ENCODE measurements at places on chromosomes 12 and 14. TPM values are rescaled to one million over a fixed set of nuclear protein-coding genes. Genes with fewer than 3 reads are reported as not detected.

GLT8D2 gene
- 3.0 TPM for polyA plus RNA-seq

AMDHD1 gene
- 0.72 TPM for polyA plus RNA-seq

GPD1 gene
- polyA plus RNA-seq = 18.1 TPM

RPGRIP1 gene
- polyA plus RNA-seq = 0.23 TPM

- no peak for DNase-seq
Measured at GRCh38 chr12:104586351-104586919, 129.7 kb downstream of the CHST11 start.

DNA sequence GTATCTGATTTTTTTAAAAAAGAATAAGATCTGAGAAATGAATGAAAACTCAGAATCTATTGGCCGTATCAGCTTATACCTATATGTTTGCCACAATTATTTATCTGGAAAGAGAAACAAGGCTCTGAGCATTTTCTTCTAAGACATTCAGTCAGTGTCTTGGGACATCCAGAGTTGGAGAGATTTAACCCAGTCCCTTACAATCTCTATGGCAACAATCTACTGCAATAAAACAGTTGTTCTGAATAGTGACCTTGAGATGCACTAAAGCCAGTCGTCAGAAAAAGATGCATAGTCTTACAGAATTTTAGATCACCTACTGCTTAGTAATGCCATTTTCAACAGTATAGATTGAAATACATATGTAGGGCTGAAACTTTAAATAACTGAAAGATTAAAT, 52.0 kb upstream of the SOCS2 start:
- DNase-seq = no peak

GRCh38 chr14:74605531-74606223, 6.4 kb downstream of the LTBP2 start:
- no peak for DNase-seq

- DNase-seq = no peak
Measured at GRCh38 chr14:88856786-88857366, 32.4 kb downstream of the TTC8 start.

- no peak for DNase-seq
Measured at GRCh38 chr12:125455556-125455955, 390.3 kb downstream of the AACS start.

GRCh38 chr12:119710374-119710964, 42.5 kb downstream of the PRKAB1 start:
- DNase-seq = no peak

DNA sequence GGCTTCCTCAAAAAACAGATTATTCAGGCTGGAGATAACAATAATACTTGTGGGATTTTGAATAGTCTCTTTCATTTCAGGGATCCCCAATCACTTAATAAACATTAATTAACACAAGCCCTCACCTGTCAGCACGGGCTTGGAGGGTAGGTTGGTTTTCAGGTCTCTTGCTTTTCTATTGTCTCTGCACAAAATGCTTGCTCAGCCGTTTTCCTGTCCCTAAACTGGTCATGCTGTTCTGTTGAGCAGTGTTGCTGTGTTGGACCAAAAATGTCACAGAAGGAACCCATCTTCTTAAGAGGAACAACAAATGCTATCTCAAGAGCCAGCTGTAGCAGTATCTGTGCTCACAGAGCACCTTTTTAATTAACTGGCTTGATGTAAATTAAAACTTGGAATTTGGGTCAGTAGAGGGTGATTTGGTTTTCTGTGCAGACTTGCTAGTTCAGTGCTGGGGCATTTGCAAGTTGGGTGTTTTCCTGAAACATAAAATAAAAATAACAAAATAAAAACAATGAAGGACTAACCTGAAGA, 231.8 kb upstream of the CRY1 start:
- no peak for DNase-seq

- DNase-seq = no peak
Measured at GRCh38 chr14:80850197-80850814, 91.2 kb downstream of the CEP128 start.

- no peak for DNase-seq
Measured at GRCh38 chr12:71475280-71475679, 35.7 kb downstream of the LGR5 start.

DNA sequence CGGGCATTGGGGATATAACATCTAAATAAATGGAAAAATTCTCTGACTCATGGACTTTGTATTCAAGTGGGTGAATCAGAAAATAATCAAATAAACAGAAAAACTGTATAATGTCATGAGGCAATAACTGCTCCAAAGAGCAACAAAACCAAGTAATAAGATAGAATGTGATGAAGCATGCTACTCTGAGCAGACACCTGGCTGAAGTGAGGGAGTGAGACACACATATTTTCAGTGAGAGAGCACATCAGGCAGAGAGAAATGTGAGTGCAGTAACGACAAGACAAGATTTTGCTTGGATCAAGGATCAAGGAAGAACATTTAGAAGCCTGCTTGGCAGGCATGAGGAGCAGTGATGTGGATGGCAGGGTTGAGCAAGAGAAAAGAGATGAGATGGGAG, 75.8 kb upstream of the CCDC91 start:
- no peak for DNase-seq

DNA sequence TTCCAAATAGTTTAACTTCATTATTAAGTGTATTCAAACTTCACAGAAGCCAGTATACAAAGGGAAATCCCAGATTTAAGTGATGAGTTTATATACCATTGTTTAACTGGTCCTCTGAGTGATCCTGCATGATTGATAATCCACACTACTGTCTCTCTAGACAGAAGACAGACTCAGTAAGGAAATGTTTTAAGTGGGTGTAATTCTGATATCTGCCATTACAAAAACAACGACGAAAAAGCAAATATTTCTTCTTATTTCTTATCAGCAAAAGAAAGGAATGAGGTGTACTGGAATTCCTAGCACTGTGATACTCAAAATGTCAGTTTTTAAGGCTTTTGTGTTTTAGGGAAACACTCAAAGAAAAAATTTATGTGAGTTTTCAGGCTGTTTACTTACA, 127.5 kb downstream of the GPHN start:
- no peak for DNase-seq

DNA sequence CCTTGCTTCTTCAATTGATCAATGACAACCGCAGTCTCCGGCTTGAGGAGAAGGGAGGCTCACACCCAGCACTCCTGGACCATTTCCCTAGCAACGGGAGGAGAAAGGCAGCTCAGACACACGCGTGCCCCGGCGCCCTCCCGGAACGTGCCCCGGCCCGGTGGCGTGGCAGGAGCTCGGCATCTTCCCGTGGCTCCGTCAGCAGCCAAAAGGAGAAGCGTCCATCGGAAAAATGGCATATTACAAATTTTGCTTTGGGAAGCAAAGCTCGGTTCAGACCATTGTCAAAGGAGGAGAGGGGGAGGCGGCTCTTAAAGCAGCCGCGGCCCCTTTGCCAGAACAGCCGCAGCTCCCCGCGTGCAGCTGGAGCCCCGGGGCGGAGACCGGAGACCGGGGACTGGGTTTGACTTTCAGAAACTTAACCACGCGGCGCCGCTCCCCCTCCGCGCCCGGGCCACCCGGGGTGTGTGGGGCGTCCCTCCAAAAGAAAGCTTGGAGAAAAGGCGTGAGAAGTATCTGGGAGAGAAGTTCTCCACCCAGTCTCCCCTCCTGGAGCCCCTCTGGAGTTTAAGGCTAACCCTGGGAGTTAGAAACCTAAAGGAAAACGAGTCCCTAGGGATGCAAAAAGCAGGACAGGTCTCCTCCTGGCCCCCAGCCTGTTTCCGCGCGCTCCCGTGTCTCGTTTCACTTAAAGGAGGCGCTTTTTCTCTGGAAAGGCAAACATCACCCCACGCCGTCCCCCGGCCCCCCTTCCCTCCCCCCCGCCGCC, 545 bp downstream of the PPFIA2 start:
- DNase-seq = peak; percentile 24

DNA sequence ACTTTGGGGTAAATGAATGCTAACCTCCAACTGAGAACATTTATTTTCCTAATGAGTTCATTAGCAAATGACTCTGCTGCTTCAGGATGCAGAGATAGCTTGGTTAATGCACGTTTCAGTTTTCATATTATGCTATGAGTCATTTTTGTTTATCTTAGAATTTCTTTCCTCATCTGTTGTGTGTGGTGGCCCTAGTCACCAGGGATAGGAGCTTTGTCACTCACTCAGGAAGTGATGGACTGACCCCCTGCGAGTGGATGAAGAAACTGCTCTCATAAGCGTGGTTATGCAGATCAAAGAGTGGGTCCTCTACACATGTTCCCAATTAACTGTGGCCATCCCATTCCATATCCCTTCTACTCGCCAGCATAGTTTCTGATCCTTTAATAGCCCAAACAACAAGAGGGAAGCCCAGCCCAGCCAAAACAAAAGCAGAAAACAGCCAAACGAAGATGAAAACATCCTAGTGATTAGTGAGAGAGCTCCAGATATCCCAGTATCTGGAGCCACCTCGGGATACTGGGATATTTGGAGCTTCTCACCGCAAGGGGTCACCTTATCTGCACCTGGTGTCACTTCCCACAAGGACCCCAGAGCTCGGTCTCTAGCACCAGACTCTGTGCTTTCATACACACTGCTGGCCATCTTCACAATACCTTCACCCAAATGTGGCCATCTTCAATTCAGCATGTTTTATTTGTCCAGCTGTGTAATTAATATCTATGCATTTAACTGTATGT, 8.6 kb downstream of the TC2N start:
- no peak for DNase-seq

DNA sequence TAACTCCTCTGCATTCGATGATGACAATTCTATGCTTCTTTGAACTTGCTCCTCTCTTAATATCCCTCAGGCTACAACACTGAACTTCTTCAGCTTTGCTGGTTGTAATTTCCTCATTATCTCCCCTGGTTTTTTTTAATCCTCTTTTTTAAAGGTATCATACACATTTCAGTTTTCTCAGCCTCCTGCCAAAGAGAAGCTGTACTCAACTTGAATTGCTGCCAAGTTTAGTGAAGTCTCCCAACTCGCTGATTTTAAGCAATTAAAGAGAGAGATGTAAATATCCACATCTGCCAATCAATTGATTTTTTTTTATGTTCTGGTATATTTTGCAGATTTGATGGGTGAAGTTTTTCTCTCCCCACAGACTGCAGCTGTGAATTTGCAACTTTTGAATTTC, 817.8 kb downstream of the GALC start:
- no peak for DNase-seq

DNA sequence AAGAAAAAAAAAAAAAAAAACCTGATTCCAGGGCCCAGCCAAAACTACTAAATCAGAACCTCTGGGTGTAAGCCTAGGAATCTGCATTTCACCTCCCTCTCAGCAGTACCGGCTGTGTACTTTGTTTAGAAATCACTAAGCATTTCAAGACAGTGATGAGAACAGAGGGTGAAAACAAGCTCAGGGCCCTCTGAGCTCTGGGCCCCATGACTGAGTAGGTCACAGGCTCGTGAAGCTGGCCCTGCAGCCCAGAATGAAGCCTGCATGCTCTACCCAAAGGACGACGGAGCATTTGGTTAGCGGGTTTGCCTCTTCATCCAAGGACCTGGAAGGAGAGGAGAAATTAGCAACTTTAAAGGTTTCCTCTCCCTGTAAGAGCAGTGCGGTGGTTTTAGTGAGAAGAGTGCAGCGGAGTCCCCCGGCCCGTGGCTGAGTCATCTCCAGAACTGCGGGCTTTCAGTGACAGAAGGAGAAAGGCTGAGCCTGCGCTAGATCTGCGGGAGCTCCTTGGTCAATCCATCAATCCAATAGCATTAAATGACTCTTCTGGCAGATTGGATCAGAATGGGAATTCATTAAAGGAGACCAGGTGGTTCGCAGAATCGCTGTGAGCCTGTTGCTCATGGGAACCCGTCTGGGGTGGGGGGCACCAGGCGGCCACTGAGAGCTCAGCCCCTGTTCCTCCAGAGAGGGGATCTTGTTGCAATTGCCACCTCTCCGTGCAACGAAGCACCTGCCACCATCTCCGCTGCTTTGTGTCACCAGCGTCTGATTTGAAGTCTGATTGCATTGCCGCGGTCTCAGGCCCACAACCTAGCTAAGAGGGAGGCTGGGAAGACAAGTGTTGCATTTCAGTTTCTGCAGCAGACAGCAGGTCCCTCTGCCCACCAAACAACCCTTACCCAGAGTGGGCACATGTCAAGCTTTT, 7.3 kb downstream of the IL31 start:
- DNase-seq = no peak

RNASE3 gene
- 0.12 TPM for polyA plus RNA-seq

ZNF268 gene
- polyA plus RNA-seq = 2.6 TPM

- no peak for DNase-seq
Measured at GRCh38 chr12:64082866-64083268, 139.2 kb downstream of the KICS2 start.

GRCh38 chr12:84198294-84198946, 714.2 kb downstream of the SLC6A15 start:
- no peak for DNase-seq

DNA sequence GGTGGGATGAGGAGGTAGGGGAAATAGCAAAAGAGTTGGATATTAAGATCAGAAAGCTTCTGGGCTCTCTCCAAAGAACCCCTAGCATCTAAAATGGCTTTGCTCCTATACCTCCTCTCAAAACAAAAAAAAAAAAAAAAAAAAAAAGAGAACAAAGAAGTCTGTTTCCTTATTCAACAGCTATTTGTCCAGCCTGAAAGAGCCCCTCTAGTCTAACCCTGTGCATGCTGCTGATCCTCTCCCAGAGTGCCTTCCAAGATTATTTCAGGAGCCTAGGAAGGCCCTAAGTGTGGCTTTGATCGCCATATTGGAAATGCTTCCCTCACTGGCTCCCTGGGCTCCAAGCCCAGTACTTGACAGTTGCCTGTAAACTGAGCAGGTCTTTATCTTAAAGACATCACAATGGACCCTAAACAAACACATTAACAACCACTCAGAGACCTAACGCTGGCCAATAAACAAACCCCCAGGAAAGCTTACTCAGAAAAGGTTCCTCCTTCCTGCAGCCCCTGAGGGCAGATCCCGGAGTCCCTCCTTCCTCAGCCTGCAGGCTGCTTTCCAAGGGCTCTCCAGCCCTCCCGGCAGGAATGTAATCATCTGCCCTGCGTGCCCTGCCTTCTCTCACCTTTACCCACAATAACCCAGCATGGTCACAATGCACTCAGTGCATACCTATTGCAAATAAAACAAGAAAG, 17.4 kb upstream of the COL2A1 start:
- no peak for DNase-seq

IFNG-AS1 gene
- polyA plus RNA-seq = not detected

- DNase-seq = peak; percentile 39
Measured at GRCh38 chr12:45730348-45731189, 1.1 kb downstream of the ARID2 start.

DNA sequence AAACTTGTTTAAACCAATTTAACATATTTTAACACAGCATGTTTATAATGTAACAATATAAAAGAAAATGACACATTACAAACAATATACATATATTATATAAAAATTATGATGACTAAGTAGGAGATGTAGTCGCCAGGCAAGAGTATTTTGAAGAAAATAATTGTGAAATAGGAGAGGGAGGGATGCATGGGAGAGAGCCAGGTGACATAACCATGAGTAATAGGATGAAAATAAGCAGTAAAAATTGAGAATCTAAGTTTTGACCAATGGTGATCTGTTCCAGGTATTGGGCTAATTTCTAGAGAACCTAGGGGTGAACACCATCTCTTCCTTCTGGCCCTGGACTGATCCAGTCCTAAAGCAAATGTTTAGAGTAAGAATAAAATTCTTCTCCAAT, 315.2 kb upstream of the G2E3 start:
- no peak for DNase-seq

DNA sequence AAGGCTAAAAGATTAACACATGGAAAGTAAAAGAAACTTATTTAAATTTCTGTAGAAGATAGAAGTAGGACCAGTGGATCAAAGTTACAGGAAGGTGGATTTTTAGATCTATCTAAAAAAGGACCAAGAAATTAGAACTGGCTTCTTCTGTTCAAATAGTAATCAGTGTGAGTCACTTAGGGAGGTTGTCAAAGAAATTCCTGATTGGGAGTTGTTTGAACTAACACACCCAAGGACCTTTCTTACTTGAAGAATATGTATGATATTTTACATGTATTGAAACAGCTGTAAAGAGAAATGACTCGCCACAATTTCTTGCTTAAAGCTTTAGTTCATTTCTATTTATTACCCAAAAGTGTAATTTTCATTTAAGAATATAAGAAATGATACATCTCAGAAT, 256.9 kb downstream of the RAD51B start:
- DNase-seq = no peak

All from heart left ventricle (tissue), 16 donors.